ENCODE measurements at places on chromosomes 7 and 10. TPM values are rescaled to one million over a fixed set of nuclear protein-coding genes. Genes with fewer than 3 reads are reported as not detected.

KNDC1 gene
- polyA plus RNA-seq: 7.1 TPM

DNA sequence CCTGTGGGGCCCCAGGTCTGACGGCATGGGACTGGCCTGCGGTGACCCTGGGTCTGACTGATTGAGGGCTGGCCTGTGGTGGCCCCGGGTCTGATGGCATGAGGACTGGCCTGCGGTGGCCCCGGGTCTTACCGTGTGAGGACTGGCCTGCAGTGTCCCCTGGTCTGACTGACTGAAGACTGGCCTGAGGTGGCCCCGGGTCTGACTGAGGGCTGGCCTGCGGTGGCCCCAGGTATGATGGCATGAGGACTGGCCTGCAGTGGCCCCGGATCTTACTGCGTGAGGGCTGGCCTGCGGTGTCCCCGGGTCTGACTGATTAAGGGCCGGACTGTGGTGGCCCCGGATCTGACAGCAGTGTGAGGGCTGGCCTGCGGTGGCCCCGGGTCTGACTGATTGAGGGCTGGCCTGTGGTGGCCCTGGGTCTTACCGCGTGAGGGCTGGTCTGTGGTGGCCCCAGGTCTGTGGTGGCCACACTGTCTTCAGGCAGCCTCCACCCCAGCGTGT is 10.9 kb downstream of the JAKMIP3 start:
- no peak for DNase-seq

- no peak for DNase-seq
Measured at GRCh38 chr10:105044902-105045301, 403.8 kb downstream of the SORCS3 start.

- no peak for DNase-seq
Measured at GRCh38 chr10:20207653-20208052, 391.4 kb downstream of the PLXDC2 start.

DNA sequence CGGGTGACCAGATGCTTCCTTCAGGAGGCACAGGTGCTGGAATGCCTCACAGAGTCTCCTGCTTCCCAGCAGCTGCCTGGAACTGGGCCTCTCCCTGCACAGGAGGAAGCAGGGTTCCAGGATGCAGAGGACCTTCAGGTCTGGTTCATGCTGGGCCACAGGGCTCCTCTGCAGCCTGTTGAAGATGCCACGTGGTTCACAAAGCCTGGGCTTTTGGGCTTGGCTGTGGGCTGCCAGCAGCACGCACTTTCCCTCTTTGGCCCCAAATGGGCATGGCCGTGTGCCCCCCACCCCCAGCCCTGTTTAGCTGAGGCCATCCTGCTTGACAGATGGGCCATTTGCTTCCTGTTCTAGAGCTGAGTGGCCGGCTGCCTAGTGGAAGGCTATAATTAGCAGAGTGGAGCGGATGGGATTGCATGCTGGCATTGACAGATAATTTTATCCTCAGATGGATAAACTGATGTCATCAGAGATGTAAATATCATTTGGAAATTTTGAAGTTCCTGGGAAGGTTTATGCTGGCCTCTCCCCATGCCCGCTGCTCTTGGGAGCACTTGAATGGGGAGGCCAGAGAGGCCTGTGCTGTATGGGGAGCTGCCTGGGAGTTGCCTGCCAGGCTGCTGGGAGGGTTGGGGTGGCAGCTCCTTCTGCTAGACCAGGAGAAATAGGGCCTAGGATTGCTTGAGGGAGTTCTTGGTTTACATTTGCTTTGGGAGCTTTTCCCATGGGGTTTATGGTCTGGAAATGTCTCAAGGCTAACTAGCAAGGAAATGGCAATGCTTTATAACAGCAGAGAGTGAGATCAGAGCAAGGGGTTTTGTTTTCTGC is 28.2 kb downstream of the TSPAN15 start:
- DNase-seq: no peak

GRCh38 chr10:129165076-129165720 is 301.8 kb upstream of the MGMT start:
- DNase-seq: no peak

- no peak for DNase-seq
Measured at GRCh38 chr7:157358041-157358752, 21.4 kb downstream of the DNAJB6 start.

PI4K2A gene
- polyA plus RNA-seq: 19.8 TPM

DNA sequence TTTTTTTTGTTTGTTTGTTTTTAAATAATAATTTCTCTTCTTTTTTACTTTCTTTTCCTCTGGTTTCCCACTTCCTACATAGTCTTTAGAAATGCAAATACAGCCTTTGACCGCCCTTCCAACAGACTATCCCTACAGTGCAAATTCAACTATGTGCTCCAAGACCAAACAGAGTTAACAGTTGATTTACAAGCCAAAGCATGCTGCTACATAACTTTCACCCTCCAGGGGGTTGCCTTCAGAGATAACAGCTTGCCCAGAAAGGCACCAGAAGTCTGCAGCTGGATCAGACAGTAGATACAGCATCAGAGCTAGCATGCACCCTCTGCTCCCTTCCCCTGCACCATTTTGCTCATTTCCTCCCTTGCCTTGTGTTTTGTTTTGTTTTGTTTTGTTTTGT is 539.0 kb downstream of the ZWINT start:
- DNase-seq: no peak

DNA sequence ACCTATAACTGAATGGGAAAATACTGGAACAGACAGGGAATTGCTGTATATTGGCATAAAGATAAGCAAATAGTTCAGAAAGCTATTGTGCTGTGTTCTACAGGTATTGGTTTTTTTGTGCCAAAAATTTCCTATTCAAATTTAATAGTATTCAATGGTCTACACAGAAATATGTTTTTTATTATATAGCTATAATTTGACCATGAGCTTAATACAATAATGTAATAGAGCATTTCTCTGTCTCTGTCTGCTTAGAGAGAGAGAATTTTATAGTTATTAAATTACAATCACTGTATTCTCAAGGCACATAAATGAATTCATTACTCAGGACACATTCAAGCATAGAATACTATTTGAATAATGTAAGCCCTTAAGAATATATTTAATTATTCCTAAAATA is 62.3 kb upstream of the FZD8 start:
- no peak for DNase-seq

DNA sequence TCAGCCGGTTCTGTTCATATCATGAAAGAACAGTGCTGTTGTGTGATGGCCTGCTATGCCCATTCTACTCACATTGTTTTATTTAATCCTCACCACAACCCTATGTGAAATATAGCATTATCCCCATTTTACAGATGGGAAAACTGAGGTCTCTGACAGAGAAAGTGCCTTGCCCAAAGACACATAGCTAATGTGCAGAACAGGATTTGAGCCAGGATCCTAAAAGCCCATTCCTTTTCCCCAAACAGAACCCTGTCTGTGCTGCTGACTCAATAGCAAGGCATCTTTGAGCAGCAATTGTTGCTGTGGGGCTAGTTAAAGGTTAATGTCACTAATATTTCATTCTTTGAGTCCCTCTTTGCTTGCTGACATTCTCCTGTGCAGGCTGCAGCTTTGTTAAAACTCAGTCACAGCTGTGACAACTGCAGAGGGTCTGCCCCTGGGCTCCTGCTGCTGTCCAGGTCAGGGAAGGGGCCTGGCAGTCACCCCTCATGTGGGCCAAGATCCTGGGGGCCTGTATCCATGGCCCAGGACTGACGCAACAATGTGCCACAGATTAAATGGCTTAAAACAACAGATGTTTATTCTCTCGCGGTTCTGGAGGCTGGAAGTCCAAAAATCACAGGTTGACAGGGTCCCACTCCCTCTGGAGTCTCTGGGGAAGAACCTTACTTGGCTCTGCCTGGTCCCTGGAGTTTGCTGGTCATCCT is 40.4 kb downstream of the AFAP1L2 start:
- no peak for DNase-seq

- DNase-seq: no peak
Measured at GRCh38 chr7:70630440-70630817, 501.5 kb upstream of the GALNT17 start.

GRCh38 chr7:143429770-143430698 is 13.2 kb upstream of the TAS2R60 start:
- no peak for DNase-seq

PRRT4 gene
- polyA plus RNA-seq: 1.1 TPM
